ENCODE measurements at places on chromosomes 1 and 21.

GRCh38 chr1:24803987-24804530 lies 58.8 kb downstream of the CLIC4 start:
- DNase-seq, result no peak

- DNase-seq, result no peak
Observed at GRCh38 chr1:165117482-165117881, 239.0 kb downstream of the LMX1A start.

DNA sequence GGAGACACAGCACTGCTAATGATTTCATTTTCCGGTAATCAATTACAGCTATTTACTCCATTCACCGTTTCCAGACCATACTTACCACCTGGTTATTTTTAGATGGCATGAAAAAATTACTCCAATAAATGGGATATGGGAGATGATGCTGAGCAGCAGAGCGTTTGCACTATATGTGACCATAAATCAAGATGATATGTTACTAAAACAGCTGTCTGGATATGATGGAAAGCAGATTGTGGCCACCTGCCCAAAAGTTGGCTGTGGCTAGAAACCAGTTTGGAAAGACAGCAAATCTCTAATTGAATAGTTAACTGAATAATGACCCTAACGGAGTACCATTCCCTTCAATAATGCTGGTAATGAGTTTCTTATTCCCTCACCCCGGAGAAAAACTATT lies 22.5 kb upstream of the KCTD3 start:
- DNase-seq, result no peak

- DNase-seq, result peak; percentile 99
Observed at GRCh38 chr1:227318016-227318852, at the start of gene CDC42BPA. Gene CDC42BPA (minus strand): TSS chr1:227318492. CDS start chr1:227317182, 1,310 bp downstream.

GRCh38 chr1:165858967-165859845 lies 31.8 kb downstream of the UCK2 start:
- DNase-seq, result no peak

DNA sequence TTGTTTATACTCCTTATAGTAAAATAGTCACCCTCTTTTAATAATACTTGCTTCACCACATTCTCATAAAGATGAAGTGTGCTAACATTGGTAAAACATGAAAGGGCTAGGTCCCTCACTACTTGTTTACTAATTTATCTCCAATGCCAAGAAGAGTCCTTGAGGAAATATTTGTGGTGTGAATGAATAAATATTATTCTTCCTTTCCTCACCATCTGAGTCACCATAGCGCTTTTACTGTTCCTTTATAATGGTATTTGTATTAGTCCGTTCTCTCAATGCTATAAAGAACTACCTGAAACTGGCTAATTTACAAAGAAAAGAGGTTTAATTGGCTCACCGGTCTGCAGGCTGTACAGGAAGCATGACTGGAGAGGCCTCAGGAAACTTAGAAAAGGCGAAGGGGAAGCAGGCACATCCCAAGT lies 222.8 kb upstream of the ZRANB2 start:
- no peak for DNase-seq
